Activated effector memory CD4-positive, alpha-beta T cell treated with Interleukin-2 at 50 U/mL for 16 hours (primary cell): ENCODE measurements at places on chromosomes 3 and 15.

GRCh38 chr15:87123676-87124382 is 1044.2 kb downstream of the AGBL1 start:
- no peak for DNase-seq

GRCh38 chr3:128492671-128493569 is at the start of gene GATA2:
GATA2 (minus strand) TSS chr3:128493201; CDS start chr3:128487031, 6,170 bp downstream.
- DNase-seq: no peak

DNA sequence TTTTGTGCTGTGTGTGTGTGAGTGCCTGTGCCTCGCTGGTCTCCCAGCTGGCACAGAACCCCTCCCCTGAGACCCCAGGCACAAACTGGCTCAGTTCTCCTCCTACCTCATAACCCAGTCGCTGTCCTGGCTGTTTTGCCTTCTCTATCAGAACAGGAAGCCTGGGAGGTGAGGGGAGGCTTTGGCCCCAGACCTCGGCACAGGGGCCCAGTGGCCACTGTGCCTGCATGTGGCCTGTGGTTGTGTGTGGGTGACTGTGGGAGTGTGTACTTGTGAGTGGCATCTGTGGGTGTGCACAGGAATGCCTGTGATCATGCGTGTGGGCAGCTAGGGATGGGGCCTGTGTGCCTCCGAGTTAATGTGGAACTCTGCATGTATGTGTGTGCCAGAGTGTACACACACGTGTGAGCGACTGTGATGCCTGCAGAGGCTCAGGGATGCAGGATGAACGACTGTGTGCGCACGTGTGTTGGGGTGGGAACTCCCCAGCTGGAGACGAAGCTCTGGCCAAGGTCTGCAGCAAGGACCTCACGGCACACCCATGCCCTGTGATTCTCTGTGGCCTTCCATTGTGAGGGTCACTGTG is 32.3 kb downstream of the PSTPIP1 start:
- DNase-seq: no peak

GRCh38 chr3:82891028-82891427 is 1129.6 kb upstream of the GBE1 start:
- DNase-seq: no peak

DNA sequence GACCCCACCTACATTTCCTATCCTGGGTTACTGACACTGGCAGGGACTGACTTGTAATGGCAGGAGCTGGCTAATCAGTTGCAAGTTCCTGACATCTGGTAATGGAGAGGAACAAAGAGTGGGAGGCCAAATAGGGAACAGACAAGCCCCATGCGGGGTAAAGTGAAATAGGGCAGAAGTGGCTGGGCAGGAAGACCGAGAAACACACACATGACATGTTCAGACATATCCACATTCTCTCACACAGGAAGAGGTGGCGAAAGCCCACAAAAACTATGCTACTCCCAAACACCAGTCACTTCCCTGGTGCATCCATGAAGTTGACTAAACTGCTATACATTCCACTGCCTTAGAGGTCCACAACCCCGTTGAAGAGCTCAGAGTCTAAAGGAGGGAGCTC is 394.1 kb upstream of the TBL1XR1 start:
- DNase-seq: no peak

- DNase-seq: no peak
These were observed 404.2 kb upstream of the CDIN1 start for GRCh38 chr15:36175186-36175740.

DNA sequence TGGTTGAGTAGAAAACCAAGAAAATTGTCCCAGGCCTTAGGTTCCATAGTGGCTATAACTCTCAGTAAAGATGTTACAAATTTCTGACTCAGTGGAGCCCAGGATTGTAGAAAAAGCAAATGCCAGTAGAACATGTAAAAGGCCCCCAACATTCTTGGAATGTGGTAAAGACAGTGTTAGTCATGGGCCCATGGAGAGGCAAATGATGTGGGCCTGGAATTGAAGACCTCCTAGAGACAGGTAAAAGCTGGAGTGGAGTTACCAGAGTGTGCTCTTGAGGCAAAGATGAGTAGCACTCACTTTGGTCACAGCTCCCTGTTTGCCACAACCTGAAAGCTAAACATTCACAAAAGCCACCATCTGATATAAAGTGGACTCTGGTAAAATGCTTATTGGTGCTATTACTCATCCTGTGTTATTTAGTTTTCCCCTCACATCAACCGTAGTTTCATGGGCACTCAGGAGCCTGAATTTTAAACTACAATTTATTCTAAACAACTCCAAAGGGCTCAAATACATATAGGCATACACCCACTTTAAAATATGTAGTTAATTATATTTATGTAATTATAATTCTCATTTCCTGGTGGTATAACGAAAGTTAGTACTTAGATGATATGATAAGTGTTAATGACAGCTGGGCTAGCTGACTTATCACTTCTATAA is 359.6 kb upstream of the NECTIN3 start:
- no peak for DNase-seq

GRCh38 chr3:64120876-64121275 is 97.6 kb upstream of the PSMD6 start:
- no peak for DNase-seq

DNA sequence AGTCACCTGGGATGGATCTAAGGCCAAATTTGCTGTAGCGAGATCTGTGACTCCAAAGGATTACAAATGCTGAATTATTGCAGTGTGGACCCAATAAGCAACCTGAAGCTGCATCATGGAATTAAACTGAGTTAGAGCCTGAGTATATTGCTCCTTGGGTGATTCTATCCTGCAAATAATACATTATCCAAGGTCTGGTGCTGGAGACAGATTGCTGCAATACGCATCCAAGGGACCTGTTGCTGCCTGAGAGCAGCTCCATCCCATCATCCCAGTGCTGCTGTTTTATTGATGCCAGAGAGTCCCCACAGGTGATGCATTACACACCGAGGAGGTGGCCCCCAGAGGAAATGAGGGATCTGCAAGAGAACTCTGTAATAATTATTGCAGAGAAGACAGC is 31.6 kb upstream of the PCSK6 start:
- no peak for DNase-seq

- no peak for DNase-seq
These were observed 62.6 kb upstream of the PDZRN3 start for GRCh38 chr3:73687106-73688004.

DNA sequence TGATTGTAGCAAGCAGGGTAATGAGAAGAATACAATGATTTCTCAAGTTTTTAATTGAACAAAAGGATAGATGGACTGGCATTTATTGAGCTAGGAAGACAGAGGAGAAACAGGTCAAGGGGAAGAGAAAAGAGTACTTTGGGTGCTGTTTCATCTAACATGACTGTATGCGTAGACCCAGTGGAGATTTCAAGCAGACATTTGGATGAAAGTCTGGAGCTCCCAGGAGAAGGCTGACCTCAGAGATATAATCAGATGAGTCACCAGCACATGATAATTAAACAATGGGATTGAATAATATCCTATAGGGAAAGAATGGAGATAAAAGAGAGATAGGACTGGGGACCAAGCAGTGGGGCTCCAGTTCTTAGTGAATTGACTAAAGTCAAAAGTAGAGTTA is 194.9 kb downstream of the ARRDC4 start:
- no peak for DNase-seq

DNA sequence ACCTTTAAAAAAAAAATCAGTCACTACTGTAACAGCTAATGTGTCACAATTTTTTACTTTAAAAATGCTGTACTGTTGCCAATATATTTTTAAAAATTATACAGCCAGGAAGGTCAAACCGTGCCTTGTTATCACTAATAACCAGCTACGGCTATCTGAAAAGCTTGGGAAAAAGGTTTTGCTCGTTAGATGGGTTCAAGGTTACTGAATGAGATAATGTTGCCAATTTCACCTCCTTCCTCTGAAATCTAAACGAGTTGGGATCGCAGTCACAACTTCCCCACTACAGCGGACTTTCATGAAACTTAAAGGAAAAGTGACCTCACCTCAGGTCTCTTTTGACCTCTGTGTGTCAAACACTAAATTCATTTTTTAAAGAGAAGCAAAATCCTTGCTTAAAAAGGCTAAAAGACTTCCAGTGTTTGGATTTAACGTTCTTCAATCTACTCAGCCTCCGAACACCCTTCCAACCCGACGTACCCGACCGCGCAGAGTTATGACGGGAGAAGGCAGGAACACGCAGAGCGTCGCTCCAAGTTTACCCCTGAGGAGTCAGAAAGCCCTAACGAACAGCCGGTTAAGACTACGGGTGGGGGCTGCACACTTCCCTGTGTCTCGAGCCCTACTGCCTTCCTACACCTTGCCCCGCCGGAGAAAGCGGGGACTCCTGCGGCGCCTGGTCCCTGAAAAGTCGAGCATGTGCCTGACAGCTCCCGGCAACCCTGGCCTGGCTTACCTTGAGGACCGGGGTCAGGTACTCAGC is 860 bp downstream of the ATG3 start:
- no peak for DNase-seq

DNA sequence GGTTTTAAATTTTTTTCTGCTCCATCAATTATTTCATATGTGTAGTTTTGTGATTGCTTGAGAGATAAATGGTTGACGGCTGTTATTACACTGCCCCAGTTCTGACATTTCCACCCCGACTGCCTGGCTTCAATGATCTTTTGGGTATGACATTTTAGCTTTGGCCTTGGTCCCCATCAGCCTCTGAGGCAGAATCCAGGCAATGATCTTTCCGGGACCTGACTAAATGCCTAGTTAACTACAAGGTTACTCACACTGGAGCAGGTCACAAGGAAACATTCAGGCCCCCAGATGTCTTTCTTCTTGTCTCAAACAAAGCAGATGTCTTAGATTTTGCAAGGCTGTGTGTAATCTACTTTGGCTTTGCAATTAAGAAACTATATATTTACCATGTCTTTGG is 61.1 kb upstream of the TMCO5A start:
- no peak for DNase-seq
